ENCODE measurements at places on chromosomes 1 and 21.

DNA sequence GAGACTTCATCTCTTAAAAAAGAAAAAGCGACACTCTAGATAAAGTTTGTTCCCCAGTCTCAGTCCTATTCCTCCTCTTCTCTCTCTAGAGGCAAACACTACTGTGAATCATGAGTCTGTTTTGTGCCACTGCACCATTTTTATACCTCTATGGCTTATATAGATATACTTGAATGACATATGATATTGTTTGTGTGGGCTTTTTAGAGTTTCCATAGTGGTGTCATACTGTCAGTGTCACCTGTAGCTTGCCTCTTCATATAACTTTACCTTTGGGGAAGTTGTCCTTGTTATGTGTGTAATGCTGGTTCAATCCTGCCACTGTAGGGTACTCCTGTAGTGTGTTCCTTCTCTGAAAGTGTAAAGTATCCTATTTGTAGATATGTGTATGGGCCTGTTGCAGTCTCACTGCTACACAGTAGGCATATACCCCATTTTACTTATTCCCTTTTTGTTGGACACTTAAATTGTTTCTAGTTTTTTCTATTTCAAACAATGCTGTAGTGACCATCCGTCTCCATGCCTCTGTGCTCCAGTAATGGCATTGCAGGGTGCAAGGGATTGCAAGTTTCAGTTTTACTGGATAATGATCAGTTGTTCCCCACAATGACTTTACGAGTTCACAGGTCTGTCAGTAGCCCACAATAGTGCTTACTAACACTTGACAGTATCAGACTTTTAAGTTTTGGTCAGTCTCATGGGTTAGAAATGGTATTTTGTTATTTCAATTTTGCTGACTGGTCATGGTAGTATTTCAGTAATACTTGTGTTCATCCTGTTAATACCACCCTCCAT is 2.7 kb downstream of the PRMT2 start:
- no peak for DNase-seq

DNA sequence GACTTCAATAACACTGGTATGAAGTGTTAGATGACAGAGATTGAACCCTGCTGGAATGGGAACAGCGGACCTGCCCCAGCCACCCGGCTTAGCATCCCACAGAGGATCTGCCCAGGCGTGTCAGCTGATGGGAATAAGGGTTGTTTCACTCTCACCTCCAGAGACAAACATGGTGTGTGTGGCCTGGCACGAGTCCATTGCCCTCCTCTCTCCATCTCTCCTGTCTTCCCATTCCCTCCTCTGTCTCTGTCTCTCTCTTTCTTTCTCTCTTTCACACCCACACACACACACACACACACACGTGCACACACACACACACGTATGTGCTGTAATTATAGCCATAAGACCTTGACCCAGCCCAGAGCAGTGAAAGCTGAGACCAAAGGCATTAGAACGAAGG is 200.2 kb downstream of the HIVEP3 start:
- no peak for DNase-seq

DNA sequence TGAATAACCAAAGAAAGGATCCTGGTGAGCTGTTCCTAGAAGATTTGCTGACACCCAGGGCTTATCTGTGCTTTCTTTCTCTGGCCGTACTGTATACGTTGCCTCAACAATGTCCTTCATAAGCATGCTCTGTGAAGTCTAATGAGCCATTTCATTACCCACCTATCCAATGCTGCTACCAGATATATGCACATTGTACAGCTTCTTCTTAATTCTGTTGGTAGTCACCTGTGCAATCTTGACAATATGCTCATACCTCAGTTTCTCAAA is 731.8 kb upstream of the NCAM2 start:
- DNase-seq, result no peak

DNA sequence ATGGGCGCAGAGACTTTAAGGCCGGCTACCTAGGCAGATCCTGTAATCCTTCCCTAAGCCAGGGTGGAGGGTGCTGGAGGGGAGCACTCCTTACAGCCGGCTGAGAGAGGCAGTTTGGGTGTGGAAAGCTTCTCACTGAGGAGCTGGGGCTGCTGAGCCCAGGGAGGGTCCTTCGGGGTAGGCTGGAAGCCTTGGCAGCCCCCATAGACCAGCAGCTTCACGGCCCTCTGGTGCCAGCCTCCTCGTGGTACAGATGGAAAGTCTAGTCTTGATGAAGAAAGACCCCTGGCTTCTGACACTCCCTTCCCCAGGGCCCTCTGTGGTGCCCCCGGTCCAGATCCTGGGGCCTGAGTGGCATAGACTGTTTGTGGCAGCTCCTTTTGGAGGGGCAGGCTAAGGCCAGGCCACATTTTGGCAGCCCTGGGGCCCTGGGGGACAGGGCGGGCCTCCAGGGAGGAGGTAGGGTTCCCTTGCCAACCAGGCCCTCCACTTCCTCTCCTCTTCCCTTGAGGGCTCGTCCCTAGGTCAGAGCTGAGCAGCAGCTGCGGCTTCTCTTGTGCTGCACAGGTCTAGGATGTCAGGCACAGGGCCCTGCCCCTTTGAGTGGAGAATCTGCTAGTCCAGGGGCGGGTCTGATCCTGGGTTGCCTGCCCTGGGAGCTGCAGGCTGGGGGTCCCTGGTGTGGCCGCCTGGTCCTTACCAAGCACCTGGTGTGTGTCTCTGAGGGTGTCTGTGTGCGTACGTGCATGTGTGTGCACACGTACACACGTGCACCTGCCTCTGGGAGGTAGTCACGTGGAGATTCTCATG is 4.8 kb downstream of the AMPD2 start:
- no peak for DNase-seq

DNA sequence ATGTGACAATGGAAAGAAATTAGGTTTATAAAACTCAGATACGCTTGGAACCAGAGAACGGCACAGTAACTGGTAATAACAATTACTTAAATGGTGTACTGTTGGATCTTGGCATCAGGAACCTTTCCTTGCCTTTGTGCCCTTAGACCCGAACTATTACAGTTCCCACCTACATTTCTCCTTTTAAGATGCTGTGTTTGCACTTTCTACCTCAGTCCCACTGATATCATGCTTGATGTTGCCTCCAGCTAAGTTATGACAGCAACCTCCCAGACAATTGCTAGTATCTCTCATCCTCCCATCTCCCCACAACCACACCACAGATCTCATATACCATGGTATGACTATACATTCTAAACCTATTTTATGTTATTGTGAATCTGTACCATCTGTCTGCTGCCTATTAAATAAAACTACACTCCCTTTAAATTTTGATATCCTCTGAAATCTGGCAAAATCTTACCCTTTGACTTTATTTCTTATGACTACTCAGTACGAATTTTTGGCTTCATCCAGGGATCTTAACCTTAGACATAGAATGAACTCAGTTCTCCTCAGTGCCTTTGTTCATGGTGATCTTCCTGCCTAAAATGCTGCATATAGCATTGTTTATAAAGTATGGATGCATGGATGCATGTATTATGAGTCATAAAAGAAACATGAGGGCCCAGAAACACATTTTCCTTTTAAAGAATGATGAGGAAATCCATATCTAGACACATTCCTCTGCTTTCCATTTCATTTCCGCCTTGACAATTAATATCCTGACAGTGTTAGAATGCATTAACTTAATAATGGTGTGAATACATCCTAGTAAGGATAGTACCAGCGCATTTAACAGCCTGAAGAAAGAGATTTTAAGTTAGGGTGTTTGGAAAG is 64.1 kb downstream of the LRRC8D start:
- DNase-seq, result no peak

- no peak for DNase-seq
Measured at GRCh38 chr1:248805876-248806275, 19.8 kb downstream of the SH3BP5L start.

DNA sequence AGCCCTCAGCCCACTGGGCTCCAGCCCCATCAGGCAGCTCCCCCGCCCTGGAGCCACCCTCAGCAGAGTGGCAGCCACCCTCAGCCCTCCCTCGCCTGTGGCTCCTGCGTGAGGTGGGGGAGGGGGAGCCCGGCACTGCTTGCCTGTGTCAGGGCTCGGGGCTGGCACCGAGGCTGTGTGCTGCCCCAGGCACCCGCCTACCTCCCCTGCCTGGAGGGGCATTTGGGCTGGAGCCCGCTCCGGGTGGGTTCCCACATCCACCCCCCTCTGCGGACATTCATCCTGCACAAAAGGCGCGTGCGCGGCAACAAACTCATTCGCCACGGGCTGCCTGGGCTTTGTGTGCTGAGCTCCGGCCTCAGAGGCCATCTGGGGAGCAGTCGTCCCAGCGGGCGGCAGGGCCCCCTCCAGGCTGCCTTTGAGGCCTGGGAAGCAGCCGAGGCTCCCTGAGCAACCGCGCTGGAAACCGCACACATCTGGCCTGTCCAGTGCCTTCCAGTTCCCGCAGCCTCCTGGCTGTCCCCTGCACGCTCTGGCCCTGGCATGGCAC is 12.6 kb upstream of the TNFRSF14 start:
- no peak for DNase-seq

DNA sequence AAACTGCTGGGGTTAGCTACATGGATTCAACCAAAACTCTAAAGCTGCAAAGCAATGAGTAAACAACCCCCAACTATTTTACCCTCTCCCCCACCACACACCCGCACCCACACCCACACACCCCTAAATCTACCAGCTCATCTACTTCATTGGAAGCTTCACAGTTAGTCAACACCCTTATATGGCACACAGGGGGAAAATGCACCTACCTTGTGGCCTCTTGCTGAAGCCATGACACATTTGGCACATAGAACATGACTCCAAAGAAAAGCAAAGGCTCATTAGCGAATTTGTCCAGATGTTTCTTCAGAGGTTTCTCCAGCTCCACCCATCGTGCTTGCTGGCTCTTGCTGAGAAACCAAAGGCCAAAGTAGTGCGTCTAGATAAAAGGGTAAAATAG is 99.8 kb downstream of the PTPN14 start:
- no peak for DNase-seq

DNA sequence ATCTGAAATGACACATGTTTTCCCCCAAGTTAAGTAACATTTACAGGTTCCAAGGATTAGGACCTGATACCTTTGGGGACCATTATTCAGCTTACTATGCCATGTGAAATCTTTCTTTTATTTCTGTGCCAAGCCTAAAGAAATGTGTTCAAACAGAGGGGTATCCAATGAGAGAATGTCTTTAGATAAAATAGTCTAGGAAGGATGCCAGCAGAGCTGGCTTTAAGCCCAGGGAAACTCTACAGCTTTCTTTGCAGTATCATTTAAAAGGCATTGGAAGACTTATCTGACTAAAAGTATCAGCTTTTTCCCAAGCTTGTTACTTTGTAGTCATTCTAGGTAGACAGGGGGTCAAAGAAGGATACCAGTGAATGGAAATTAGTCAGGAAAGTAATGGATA is 860.4 kb downstream of the PLA2G4A start:
- peak; percentile 42 for DNase-seq

- DNase-seq, result no peak
Measured at GRCh38 chr1:217393896-217394295, 237.0 kb downstream of the GPATCH2 start.

- peak; percentile 58 for DNase-seq
Measured at GRCh38 chr1:235954306-235955283, 87.9 kb upstream of the LYST start.

- DNase-seq, result no peak
Measured at GRCh38 chr1:200380589-200381021, 29.2 kb downstream of the ZNF281 start.

DNA sequence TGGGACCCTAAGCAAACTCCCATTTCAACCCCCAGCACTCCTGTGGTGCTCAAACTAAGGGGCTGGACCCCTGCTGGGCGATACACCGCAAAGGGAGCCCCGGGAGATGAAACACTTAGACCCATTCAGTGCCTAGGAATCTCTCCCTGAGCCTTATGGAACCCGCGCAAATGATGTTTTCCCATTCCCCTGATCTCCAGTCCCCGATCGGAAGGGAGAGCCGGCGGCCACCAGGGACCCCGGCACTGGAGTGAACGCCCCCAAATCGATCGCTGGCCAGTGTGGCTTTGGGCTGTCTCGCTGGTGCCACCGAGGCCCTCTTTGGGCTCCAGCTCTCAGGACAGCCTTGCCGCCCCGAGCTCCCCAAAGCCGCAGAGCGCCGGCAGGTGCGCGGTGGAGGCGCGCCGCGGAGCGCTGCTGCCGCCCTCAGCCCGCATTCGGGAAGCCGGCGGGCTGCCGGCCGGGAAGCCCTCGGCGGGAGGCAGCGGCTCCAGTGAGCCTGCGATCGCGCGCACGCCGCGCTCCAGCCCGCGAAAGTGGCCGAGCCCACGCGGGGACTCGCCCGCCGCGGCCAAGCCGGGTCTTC is 1.1 kb downstream of the PLXNA2 start:
- peak; percentile 44 for DNase-seq

DNA sequence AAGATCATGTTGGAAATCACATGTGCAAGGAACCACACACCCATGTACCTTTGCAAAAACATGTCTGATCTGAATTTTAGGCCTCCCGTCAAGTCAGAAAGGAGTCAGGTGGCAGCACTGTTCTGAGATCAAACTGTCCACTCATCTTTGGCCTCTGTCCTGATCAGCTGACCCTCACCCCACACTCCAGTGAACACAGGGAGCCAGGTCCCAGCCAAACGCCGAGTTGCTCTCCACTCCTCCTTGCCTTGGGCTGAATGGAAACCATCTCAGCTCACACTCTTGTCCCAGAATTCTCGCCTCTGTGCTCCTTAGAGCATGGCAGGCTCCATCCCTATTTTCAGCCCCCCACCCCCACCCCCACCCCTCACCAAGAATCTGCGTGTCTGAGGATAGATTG is 4.6 kb upstream of the RNF186 start:
- no peak for DNase-seq

GRCh38 chr1:31607360-31607759 is 10.1 kb upstream of the HCRTR1 start:
- no peak for DNase-seq
